Activated T-cell treated with anti-CD3 and anti-CD28 coated beads, Interleukin-2, amount 50 U/mL, for 72 hours (primary cell): ENCODE measurements at places on chromosomes 5 and 9.

GRCh38 chr5:176527246-176528222 lies 9.7 kb downstream of the RNF44 start:
- DNase-seq: no peak

DNA sequence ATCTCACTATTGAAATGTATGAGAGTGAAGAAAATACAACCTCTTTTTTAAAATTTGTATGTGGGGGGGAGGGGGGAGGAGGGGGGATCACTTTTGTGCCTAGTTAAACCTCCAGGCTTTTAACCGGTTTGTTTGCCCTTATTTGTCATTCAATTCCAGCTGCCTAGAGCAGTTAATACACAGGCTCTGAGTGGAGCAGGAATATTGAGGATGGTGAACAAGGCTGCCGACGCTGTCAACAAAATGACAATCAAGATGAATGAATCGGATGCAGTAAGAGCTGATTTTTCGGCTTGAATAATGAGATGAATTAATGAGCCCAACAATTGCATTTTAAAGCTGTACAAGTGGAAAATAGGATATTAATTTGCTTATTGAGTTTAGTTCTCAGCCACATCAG lies 28.7 kb upstream of the SNX24 start:
- no peak for DNase-seq

- DNase-seq: no peak
These were observed 973.6 kb upstream of the WWC1 start for GRCh38 chr5:167317884-167318283.

DNA sequence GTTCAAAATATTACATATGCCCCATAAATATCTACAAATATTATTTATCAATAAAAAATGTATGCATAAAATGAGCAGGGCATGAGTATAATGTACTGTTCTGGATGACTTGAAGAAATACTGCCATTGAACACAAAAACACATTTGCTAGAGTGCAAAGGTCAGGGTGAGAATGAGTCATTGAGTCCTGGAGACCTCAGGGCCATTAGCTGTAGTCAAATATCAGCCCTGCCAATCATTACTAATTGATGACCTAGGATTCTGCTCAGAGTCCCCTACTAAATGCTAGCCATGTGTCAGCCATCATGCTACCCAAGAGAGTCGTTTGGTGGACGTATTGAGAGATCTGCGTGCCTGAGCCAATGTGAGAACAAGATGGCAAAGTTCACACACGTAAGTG lies 80.3 kb upstream of the FAM169A start:
- no peak for DNase-seq

GRCh38 chr9:127176631-127177030 lies 54.2 kb upstream of the ANGPTL2 start:
- no peak for DNase-seq
